ENCODE measurements at places on chromosomes 6 and 20. TPM values are rescaled to one million over a fixed set of nuclear protein-coding genes. Genes with fewer than 3 reads are reported as not detected.

The IRAK1BP1 gene
- 35.4 TPM for total RNA-seq

The ULBP3 gene
- 6.3 TPM for total RNA-seq

The PTPRK gene
- 377 TPM for total RNA-seq

The TJAP1 gene
- total RNA-seq: 6.9 TPM

The FILIP1 gene
- 2.2 TPM for total RNA-seq

The KIF25 gene
- total RNA-seq: not detected

The RIPOR3 gene
- 2.2 TPM for total RNA-seq

The SEMG1 gene
- total RNA-seq: not detected

The DEFB114 gene
- total RNA-seq: not detected

The KCNQ2 gene
- 250 TPM for total RNA-seq

The SPTLC3 gene
- 0.63 TPM for total RNA-seq

The BMP6 gene
- 3.4 TPM for total RNA-seq

The PTK6 gene
- total RNA-seq: not detected

The STK35 gene
- 21.6 TPM for total RNA-seq

The RAD21L1 gene
- not detected for total RNA-seq

The HEY2 gene
- 1.3 TPM for total RNA-seq

The TAAR2 gene
- total RNA-seq: not detected

The E2F3 gene
- total RNA-seq: 6.6 TPM

The RAET1E gene
- total RNA-seq: not detected

The TGM3 gene
- total RNA-seq: 0.31 TPM

The SASH1 gene
- total RNA-seq: 27.2 TPM

The SAPCD1 gene
- total RNA-seq: 1.3 TPM

The CST7 gene
- total RNA-seq: not detected

The KCNK16 gene
- total RNA-seq: not detected

The EPB41L1 gene
- total RNA-seq: 111 TPM

The SCAF8 gene
- total RNA-seq: 108 TPM

The PSMB9 gene
- 0.94 TPM for total RNA-seq

The CRISP3 gene
- not detected for total RNA-seq

The GHRH gene
- total RNA-seq: not detected

The POPDC3 gene
- total RNA-seq: 0.94 TPM

The MEI4 gene
- 0.31 TPM for total RNA-seq

The TREML1 gene
- not detected for total RNA-seq
